ENCODE measurements at places on chromosomes 13 and 19. TPM values are rescaled to one million over a fixed set of nuclear protein-coding genes. Genes with fewer than 3 reads are reported as not detected.

The CRX gene
- not detected for total RNA-seq

The EPS8L1 gene
- 12.4 TPM for total RNA-seq

DNA sequence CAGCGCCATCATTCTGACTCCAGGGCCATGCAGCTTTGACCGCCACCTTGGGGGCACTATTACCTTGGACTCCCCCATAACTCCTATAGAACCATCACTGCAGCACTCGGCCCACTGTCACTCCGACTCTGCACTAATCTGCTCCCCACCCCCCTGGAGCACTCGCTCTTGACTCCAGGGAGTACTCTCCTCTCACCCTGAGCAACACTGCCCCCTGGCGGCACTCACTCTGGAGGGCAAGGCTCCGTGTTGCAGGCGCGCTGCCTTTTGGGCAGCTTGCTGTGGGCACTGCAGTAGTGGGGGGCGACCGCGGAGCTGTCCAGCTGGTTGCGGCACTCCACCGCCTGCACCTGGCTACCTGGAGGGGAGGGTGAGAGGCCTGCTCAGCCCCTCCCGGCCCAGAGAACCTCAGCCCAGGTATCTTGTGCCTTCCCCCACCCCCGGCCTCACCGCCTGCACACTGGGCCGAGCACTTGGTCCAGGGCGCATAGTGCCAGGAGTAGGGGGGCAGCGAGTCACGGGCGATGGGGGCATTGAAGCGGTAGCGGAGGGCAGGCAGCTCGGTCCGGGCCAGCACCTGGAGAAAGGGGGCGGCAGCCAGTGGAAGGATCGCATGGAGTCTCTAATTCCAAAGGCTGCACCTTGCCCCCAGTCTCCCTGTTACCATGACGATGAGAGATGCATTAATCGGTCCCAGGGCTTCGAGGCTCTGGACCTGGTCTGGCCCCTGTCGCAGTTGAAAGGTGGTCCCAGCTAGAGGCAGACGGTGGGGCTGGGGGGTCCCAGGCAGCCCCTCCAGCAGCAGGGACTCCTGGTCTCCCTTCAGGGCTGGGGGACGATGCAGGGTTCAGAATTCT, 8.9 kb upstream of the MYO1F start:
- no peak for DNase-seq

The KLK5 gene
- total RNA-seq: not detected

- DNase-seq: no peak
Measured at GRCh38 chr19:6227156-6227935, 52.4 kb downstream of the MLLT1 start.

GRCh38 chr13:95233026-95233635, 68.1 kb downstream of the ABCC4 start:
- DNase-seq: no peak
